ENCODE measurements at places on chromosomes 5 and 9.

GRCh38 chr9:107786561-107786960 is 297.0 kb upstream of the KLF4 start:
- DNase-seq = no peak

DNA sequence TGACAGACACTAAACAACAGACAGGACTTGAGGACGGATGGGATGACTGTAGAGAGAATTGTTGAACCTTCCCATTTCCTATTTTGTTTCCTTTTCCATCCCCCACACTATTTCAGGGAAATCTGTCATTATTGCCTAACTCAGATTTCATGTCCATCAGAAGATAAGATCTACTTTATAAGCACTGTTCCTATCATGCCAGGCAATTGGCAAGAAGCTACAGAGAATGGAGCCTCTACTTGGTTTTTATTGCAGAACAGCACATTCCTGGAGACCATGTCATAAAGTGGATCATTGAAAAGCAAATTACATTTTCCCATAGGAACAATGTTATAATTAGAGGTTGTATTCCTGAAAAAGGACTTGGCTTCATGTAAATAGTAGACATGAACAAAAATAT is 173.7 kb upstream of the KIF2A start:
- no peak for DNase-seq

GRCh38 chr9:98883276-98883675 is 60.4 kb upstream of the COL15A1 start:
- no peak for DNase-seq

DNA sequence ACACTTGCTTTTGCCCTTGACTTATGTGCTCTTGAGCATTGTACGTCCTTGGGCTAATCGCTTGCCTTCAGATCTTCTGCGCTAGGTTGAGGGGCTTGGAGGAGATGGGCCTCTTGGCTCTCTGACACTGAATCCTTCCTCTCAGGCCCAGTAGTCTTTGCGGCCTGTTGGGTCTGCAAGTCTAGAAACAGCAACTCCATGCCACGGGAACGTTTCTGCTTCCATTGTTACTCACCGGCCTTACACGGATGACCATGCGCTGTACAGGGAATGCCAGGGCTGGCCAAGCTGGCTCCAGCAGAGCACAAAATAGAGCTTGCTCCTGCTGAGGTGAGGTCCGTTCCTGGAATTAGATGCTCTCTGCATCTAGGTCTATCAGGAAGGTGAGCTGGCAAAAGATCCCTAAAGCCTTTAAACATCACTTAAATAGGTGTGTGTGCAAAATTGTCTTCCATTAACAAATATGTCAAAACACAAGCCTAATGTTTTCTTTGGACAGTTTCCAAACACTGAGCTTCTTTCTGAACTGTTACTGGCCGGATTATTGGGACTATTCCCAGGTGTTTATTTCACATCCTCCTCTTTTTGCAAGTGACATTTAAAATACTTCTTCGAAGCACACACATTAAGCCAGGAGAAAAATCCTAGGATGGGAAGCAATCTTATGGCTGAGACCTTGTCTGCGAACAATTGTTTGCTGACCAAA is 29.7 kb downstream of the DAPK1 start:
- DNase-seq = no peak

- DNase-seq = no peak
Observed at GRCh38 chr5:119631660-119632059, 2.3 kb downstream of the FAM170A start.

- peak; percentile 85 for DNase-seq
Observed at GRCh38 chr5:111158105-111158744, 66.0 kb upstream of the CAMK4 start.

DNA sequence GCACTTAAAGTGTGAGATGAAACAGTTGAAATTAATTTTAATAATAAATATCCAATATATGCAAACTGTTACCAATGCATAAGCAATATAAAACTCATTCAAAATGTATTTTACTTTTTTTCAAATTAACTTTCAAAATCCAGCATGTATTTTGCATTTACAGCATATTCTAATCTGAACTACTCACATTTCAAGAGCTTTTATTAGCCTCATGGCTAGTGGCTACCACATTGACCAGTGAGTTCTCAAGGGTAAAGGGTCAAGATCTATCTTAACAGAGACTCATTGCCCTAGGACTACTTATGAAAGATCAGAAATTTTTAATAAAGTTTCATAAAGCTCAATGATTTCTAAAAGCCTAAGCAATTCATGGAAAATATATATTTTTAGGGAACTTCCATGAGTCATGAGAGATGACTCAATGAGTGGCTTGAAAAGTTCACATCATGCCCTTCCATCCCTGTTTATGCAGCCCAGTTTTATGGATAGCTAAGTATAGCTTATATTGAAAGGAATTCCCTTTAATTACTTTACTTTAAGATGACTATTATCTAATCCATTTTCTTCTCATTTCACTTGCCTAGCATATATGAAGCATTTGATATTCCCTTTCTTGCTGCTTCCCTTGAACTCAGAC is 608.6 kb downstream of the SLCO4C1 start:
- no peak for DNase-seq

- no peak for DNase-seq
Observed at GRCh38 chr9:134679616-134680392, 38.2 kb downstream of the COL5A1 start.

GRCh38 chr5:153831973-153832372 is 206.7 kb downstream of the FAM114A2 start:
- no peak for DNase-seq

- no peak for DNase-seq
Observed at GRCh38 chr9:73782166-73782565, 630.5 kb downstream of the ANXA1 start.
